Hematopoietic multipotent progenitor cell treated with erythropoietin and hydrocortisone succinate and interleukin-3 and kit ligand, for 4 days (in vitro differentiated cells): ENCODE measurements at places on chromosomes 11 and 22.

- no peak for DNase-seq
Observed at GRCh38 chr11:123132881-123133280, 62.2 kb downstream of the CLMP start.

DNA sequence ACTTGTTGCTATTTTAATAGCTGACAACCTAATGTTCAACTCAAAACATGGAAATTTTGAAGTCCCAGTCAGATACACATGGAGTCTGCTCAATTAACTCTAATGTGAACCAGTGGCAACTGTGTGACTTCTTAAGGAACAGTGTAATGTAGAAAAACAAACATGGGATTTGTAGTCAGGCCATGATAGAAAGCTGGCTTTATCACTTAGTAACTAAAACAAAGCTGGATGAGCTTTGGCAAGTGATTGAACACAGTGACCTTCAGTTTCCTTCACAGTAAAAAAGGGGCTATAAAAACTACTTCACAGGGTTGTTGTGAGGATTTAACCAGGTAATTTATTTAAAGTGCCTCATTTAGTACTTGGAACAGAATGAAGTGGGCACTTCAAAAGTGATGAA, 62.6 kb downstream of the PRCP start:
- DNase-seq = no peak

GRCh38 chr11:12094872-12095800, 15.3 kb upstream of the MICAL2 start:
- DNase-seq = peak; percentile 95

DNA sequence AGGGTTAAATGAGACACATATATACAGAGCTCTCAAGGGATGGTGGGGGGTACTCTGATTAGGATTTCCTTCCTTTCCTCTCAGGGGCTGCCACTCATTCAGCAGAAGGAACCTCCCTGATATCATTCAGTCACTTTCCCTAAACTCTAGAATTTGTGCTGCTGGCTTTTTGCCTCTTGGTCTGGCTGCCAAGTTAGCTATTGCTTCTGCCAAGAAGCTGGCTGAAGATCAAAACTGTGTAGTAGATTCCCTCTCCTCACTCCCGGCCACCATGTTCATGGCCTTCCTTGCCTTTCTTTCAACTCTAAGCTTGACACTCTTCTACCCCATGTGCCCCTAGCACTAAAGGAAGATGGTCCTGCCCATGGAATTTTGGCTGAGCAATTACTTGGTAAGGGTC, 18.7 kb downstream of the SLC6A5 start:
- no peak for DNase-seq

DNA sequence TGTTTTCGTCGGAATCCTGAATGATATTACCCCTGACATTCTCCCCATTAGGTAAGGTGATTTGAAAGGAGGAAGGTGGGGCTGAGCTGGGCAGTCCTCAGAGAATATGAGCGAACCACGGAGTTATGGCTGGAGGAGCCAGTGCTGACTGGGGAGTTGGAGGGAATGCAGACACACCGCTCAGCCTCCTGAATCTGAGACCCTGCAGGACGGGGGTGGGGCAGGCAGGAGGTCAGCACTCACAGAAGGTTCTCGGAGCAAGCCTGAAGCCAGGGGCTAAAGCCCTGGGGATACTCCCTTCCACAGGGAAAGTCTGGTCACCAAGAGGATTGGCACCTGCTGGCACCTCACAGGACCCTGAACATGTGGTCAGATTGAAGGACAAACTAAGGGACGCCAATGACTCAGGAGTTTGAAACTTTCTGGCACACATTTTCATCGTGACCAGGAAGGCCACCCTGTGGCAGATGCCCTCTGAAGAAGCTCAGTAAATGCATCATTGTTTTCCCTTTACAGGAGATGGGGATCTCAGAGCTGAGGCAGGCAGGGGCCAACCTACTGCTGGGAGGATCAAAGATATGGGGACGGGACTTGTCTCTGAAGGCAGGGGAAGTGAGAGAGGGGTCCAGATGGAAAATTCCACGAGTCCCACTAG, 26.9 kb upstream of the FCHSD2 start:
- DNase-seq = no peak

DNA sequence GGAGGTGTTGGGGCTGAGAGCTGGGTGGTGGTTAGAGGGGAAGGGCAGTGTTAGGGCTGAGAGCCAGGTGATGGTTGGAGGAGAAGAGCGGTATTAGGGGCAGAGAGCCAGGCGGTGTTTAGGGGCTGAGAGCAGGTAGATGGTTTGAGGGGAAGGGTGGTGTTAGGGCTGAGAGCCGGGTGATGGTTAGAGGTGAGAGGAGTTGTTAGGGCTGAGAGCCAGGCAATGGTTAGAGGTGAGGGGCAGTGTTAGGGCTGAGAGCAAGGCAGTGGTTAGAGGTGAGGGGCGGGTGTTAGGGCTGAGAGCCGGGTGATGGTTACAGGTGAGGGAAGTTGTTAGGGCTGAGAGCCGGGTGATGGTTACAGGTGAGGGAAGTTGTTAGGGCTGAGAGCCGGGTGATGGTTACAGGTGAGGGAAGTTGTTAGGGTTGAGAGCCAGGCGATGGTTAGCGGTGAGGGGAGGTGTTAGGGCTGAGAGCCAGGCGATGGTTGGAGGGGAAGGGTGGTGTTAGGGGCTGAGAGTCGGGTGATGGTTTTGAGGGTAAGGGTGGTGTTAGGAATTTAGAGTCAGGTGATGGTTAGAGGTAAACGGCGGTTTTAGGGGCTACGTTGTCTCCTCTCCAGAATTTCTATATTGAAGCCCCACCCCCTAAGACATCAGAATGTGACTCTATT, 230.0 kb upstream of the TBCEL start:
- no peak for DNase-seq

GRCh38 chr11:4025248-4025966, 69.2 kb upstream of the RRM1 start:
- DNase-seq = no peak

DNA sequence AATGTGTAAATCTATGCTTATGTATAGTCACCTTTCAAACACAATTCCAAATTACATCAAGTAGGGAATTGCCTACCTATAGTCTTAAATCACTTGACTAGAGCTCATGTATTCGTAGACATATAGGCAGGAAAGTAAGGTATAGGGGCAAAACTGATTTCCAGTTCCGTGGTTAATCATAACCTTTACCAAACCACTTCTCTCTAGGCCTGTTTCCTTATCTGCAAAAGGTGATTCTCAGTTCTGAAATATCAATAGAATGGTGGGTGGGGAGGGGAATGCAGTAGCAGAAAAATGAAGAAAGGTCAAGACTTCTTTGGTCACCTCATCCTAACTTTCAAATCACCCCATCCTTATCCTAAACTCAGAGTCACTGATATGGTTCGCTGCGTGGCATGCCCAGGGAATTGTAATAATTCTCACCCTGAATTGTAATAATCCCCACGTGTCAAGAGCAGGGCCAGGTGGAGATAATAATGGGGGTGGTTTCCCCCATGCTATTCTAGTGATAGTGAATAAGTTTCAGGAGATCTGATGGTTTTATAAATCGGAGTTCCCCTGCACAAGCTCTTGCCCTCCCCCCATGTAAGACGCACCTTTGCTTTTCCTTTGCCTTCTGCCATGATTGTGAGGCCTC, 1.9 kb upstream of the ANO5 start:
- DNase-seq = no peak

GRCh38 chr11:74579577-74580270, 12.7 kb upstream of the POLD3 start:
- no peak for DNase-seq

- DNase-seq = peak; percentile 89
Observed at GRCh38 chr11:57641011-57641807, 8.5 kb downstream of the YPEL4 start.

DNA sequence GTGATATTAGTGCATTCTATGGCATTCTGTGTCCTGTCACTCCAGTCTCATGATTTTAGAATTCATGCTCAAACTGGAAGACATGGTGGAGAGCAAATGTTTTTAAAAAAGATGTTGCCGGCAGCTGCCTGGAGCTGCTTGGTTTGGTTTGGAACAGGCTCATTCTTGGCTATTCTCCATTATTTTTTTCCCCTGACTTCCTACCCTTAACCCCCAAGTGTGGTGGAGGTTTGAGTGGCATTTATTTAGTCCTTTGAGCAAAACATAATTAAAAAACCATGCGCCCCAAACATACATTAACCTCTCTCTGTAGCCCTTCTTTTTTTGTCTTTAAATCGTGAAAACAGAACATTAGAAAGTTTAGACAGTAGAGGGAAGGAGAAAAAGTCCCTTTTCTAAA, 94.7 kb downstream of the LDLRAD3 start:
- DNase-seq = no peak

DNA sequence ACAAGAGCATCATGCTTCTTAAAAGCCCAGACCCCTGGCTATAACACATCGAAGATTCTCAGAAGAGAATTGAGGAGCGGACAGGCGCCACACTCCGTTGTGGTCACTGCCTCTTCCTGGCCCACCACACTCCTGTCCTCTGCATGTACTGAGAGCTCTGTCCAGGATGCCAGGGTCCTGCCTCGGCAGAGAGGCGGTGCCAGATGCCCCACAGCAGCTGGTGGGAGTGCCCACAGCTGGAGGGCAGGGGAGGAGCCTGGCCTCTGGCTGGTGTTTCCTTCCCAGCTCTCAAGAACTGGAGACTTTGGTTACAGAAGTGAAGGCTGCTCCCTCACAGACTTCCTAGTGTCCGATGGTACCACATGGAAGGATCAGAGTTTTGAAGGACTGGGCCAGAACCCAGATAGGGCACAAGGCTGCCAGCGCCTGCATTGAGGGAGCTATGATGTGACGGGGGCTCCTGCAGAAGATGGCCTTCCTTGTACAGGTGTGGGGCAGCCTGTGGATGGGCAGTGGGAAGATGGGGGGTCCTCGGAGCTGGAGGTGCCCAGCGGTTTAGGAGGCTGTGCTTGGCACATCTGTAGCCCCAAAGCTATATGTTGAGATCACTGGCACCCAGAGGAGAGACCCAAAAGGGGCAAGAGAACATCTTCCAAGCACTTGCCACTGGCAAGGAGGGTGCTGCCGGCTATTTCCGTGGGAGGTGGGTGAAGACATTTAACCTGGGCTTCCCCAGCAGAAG, 19.4 kb downstream of the RSPH14 start:
- DNase-seq = no peak

DNA sequence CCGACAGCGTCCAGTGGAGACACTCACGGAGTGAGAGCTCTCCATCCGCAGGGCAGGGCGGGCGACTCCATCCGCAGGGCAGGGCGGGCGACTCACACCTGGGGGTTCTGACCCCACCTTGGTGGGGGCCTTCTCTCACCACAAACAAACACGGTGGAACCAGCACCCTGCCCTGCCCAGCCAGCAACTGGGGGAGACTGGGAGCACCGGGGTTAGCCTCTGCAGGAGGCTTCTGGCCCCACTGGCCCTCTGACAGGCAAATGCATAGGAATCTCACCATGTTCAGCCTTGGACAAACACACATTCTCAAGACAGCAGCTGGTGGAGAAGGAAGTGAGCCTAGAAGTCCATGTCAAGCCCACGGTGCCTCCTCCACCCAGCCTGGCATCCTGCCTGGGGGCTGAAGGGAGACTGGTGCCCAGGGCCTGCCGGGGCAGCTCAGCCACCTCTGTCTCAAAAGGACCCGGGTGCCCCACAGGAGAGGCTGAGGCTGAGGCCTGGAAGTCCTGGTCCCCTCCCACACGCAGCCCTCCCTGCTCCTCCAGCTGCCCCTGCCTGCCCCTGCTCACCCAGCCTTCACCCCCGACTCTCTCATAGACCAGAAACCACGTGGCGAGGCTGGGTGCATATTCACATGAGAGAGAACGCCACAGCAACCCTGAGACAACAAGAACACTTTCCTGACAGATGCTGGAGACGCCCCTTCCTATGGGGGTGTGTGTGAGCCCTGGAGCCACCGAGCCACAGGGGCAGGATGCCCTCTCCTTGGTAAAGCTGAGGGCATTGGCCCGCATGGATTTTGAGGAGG, 98.4 kb upstream of the B3GAT1 start:
- DNase-seq = no peak

- peak; percentile 31 for DNase-seq
Observed at GRCh38 chr11:117045956-117046355, 52.3 kb downstream of the SIK3 start.

DNA sequence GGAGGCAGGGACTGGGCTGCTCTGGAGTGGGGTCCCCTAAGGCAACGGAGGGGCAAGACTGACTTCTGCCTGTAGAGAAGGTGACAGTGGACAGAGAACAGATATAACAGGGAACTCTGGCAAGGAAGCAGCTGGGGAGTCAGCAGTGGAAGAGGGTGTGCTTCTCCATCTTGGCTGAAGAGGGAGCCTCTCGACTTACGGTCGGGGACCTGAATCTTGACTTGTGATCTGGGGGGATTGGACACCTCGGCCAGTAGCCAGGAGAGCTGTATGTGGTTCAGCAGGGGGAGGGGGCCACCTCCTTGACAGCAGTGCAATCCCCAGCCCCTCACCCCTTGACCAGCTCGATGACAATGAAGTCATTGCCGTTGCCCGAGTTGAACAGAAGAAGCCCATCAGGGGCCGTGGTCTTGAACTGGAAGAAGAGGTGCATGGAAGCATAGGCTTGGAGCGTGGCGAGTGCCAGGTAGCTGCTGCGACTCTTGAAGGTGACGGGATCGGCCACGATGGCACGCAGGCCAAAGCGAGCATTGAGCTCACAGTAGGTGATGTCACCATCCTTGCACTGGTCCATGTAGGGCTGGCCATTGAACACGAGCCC, 60.0 kb downstream of the SLC22A12 start:
- peak; percentile 69 for DNase-seq

- DNase-seq = no peak
Observed at GRCh38 chr11:9600166-9600565, 26.7 kb downstream of the WEE1 start.

DNA sequence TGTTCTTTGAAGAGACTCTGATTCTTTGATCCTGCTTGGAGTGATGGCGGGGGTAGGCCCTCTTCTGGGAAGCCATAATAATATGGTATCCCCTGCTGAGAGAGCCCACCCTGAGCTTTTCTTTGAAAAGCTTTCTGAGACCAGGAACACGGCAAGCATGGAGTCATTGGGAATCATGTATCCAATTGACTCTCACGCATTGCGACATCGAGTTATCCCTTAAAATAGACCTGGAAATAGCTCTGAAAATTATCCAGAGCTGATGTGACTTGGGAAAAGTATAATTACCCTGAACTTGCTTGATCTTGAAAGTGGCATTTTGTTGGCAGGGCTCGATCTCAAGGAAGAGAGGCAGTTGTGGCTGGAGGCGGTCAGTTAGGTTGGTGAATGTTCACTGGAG, 36.8 kb upstream of the MPEG1 start:
- no peak for DNase-seq

DNA sequence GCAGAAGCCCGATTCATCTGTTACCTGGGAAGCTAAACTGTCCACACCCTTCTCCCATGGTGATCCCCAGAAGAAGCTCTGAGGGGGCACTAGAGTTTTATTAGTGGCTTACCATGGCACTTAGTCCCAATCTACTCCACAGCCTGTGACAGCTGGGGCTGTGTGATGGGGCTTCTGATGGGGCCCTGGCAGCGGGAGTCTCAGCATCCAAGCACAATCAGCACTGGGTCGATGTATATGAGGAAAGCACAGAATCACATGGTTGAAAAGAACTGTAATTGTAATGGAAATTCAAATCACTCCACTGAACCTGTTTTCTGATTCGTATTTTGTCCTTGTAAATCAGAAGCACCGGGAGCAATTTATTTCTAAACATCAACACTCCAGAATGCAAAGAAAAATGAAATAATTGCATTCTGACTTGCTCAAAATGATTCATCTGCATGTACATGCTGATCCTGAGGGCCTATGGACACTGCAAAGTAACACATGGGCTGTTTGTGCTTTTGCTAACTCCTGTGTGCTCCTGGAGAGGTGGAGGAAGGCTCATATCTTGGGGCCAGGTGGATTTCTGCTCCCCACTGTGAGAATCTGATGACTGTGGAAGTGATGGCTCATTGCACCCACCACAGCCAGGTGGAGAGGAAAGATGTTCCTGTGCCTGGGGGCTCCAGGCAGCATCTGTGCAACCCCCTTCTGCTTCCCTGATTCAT, 203.0 kb downstream of the KIRREL3 start:
- no peak for DNase-seq

GRCh38 chr11:70669871-70670675, 271.7 kb downstream of the CTTN start:
- no peak for DNase-seq
